Mesendoderm (in vitro differentiated cells): ENCODE measurements at places on chromosomes 4 and X.

DNA sequence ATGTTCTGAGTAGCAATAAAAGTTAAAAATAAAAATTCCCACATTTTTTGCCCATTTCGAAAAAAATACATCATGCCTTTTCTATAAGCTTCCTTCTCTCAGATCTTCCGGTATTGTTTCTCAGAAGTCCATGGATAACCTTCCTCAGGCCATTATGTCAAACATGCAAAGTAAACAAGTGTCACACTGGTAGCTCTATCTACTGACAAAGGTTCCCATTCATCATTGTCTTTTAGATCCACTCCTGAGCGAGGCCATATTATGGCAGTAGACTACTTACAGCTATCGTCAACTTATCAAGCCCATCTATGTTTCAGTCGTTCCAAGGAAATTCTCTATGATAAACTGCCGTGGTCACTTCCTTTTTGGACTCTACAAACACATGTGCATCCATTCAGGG lies 1068.2 kb downstream of the GLUD2 start:
- no peaks in the 10 kb centered on the region for H3K27me3 ChIP-seq
- no peak overlapping the region for H3K4me3 ChIP-seq
- no peaks in the 10 kb centered on the region for H3K36me3 ChIP-seq
- no peaks in the 10 kb centered on the region for H3K4me1 ChIP-seq
- no peak for DNase-seq

- H3K36me3 ChIP-seq: no peaks in the 10 kb centered on the region
- no peaks in the 10 kb centered on the region for H3K27me3 ChIP-seq
- no peaks in the 10 kb centered on the region for H3K4me1 ChIP-seq
- H3K27ac ChIP-seq: no peak within 1 kb of the TSS
Observed at GRCh38 chrX:47619486-47620302, at the start of gene SYN1. Gene SYN1 (minus strand): TSS chrX:47619857. CDS start chrX:47619728, 129 bp downstream.

GRCh38 chr4:66062044-66062443 lies 391.8 kb upstream of the EPHA5 start:
- no peak overlapping the region for H3K4me3 ChIP-seq
- H3K27ac ChIP-seq: no peak overlapping the region
- H3K27me3 ChIP-seq: no peaks in the 10 kb centered on the region
- no peak for DNase-seq
- H3K36me3 ChIP-seq: no peaks in the 10 kb centered on the region

DNA sequence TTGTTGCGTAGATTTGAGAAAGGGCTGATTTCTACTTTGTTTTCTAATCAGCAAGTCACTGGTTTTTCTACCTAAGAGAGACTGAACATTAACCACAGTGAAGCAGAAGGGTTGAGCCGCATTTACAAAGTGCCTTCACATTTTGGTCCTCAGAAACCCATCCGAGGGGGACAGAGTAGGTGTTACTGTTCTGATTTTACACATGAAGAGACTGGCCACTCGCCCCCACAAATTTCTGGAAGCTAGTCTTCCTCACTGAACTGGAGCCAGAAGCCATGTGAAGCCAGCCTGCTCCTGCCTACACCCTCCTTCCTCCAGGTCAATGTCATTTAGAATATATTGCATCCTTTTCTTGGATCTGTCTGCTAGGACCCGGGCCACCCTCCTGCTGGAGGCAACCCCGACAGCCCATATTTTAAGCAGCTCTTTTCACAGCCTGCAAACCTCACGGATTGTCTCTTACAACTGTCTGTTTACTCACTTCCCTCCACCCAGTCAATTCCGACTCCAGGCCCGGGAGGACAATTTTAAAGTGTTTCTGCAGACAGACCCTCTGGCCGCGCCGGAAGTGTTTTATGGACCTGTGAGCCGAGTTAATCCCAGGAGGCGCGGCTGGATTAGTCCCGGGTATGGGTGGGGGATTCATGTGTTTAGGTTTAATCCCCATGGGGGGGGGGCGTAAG lies 73.2 kb upstream of the BCOR start:
- H3K27ac ChIP-seq: no peak overlapping the region
- peaks cover 10% of the 10 kb centered on the region for H3K27me3 ChIP-seq
- H3K36me3 ChIP-seq: no peaks in the 10 kb centered on the region
- DNase-seq: peak; percentile 54

GRCh38 chrX:4547213-4547836 lies 833.9 kb upstream of the PRKX start:
- H3K27me3 ChIP-seq: no peaks in the 10 kb centered on the region
- no peak overlapping the region for H3K4me3 ChIP-seq
- no peak overlapping the region for H3K27ac ChIP-seq
- peak; percentile 44 for DNase-seq
- H3K4me1 ChIP-seq: no peaks in the 10 kb centered on the region

GRCh38 chr4:77917075-77917474 lies 54.4 kb downstream of the MRPL1 start:
- H3K4me1 ChIP-seq: no peaks in the 10 kb centered on the region
- H3K4me3 ChIP-seq: no peak overlapping the region
- no peak for DNase-seq
- H3K27me3 ChIP-seq: no peaks in the 10 kb centered on the region

- no peaks in the 10 kb centered on the region for H3K36me3 ChIP-seq
- no peak for DNase-seq
- H3K4me3 ChIP-seq: no peak overlapping the region
- no peak overlapping the region for H3K27ac ChIP-seq
- H3K4me1 ChIP-seq: no peaks in the 10 kb centered on the region
Observed at GRCh38 chr4:123256901-123257300, 139.7 kb upstream of the SPRY1 start.

DNA sequence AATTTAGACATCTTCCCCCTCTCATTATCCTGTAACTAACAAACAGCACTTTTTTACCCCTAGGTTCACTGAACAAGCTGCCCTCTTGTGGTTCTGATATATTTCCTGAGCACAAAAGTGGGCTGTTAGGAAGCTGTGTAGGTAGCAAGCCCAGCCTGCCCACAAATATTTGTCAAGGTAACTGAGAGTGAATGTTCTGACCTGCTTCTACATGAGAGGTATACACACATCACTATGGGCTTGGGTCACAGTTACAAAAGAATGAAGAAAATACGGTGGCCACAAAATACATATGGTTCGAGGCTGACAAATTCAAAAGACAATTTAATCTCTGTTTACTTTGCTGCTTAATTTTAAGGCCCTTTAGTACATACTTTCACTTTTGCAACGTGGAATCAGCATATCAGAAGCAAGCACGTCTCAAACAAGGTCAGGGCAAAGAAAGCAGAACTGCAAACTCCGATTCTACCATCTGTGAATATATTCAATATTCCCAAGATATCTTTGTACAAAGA lies 78.7 kb downstream of the RBM47 start:
- no peaks in the 10 kb centered on the region for H3K27me3 ChIP-seq
- peaks cover 1% of the 10 kb centered on the region for H3K36me3 ChIP-seq
- no peaks in the 10 kb centered on the region for H3K4me1 ChIP-seq
- H3K27ac ChIP-seq: no peak overlapping the region

DNA sequence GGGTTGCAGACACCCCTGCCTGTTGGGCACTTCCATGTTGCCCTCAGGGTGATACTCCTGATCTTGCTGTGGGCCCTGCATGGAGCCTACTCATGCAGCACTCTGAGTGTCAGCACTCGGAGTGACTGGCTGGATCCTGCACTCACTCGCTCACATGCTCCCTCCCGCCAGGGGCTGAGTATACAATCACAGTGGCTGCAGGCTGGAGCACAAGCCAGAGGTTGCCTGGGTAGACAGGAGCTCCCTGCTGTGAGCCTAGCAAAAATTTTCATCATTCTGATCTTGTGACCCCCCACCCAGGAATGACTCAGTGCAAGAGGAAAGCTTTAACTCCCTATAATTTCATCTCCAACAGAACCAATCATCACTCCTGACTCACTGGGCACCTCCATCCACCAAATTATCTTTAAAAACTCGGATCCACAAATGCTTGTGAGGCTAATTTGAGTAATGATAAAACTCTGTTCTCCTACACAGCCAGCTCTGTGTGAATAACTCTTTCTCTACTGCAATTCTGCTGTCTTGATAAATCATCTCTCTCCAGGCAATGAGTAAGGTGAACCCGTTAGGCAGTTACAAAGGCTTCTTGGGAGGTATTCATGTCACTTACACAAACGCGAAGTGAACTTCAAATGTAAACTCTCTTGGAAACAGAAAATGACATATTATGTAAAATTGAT lies 1180.8 kb upstream of the PABPC4L start:
- H3K4me1 ChIP-seq: no peaks in the 10 kb centered on the region
- H3K36me3 ChIP-seq: no peaks in the 10 kb centered on the region
- peak; percentile 9 for DNase-seq
- H3K27ac ChIP-seq: no peak overlapping the region

GRCh38 chr4:143021384-143021783 lies 163.3 kb upstream of the USP38 start:
- H3K4me1 ChIP-seq: no peaks in the 10 kb centered on the region
- H3K36me3 ChIP-seq: no peaks in the 10 kb centered on the region
- DNase-seq: no peak
- no peak overlapping the region for H3K27ac ChIP-seq

GRCh38 chr4:53119680-53120079 lies 246.2 kb downstream of the SCFD2 start:
- peak; percentile 97 for DNase-seq
- H3K4me1 ChIP-seq: no peaks in the 10 kb centered on the region
- no peaks in the 10 kb centered on the region for H3K36me3 ChIP-seq
- no peak overlapping the region for H3K27ac ChIP-seq
- H3K27me3 ChIP-seq: no peaks in the 10 kb centered on the region

DNA sequence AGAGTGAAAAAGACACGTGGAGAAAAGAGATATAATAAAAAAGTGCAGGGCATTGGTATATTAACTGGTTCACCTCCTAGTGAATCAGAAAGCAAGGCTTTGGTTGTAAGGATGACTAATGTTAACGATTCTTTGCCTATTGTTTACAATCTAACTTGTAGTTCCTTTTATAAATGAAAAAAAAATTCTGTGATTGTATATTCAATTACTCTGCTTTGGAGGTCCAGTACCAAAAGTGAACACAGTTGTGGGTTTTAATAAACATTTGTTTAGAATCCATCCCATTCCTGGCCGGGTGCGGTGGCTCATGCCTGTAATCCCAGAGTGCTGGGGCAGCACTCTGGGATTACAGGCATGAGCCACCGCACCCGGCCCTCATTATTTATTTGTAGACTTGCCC lies 36.9 kb upstream of the PRSS12 start:
- H3K4me3 ChIP-seq: no peak overlapping the region
- H3K4me1 ChIP-seq: no peaks in the 10 kb centered on the region
- H3K27me3 ChIP-seq: no peaks in the 10 kb centered on the region
- H3K27ac ChIP-seq: no peak overlapping the region

DNA sequence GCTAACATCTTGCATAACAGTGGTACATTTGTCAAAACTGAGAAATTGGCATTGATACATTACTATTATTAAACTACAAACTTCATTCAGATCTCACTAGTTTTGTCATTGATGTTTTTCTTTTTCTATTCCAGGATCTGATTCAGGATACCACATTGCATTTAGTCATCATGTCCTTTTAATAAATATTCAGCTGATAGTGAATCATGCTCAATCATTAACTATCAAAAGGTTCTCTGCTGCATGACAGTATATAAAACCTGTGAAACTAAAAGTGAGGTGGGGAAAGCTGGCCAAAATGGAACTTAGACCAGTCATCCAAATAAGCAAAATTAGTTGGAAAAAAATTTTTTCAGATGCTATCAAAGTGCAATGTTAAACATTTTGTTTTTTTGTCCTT lies 28.1 kb upstream of the HS6ST2 start:
- H3K27ac ChIP-seq: no peak overlapping the region
- no peaks in the 10 kb centered on the region for H3K36me3 ChIP-seq
- DNase-seq: no peak
- no peak overlapping the region for H3K4me3 ChIP-seq
- H3K4me1 ChIP-seq: no peaks in the 10 kb centered on the region

DNA sequence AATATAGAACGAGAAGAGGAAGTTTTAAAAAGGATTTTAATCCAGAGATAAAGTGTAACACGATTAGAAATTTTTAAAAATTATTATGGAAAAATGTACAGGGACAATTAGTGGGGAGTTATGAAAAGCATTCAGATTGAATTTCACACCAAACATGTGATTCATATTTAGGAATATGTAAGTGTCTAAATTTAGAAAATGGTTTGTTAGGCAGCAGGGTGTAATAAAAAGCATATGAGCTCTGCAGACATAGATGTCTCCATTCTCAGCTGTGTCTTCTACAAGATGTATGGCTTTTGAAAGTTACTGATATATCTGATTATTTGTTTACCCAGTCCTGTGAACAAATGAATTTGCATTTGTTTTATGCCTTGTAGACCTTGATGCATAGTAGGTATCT lies 638.9 kb upstream of the AGA start:
- no peaks in the 10 kb centered on the region for H3K27me3 ChIP-seq
- no peak overlapping the region for H3K4me3 ChIP-seq
- H3K27ac ChIP-seq: no peak overlapping the region
- no peaks in the 10 kb centered on the region for H3K4me1 ChIP-seq
- no peak for DNase-seq

DNA sequence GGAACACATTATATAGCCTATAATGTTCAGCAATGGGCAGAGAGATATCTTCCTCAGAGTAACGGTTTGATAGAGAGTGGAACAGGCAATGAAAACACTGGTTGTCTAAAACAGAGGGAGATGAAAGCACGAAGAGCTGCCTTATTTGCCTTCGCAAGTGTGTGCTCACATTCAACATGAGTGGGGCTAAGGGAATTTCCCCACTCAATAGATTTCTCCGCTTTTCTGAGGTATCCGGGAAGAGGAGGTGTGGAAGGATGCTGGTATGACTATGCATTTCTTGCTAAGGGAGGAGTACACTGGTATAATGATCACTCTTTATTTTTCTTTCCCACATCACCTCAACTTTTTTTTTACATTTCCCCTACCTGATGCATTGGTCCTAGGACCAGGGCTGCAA lies 7.8 kb upstream of the GPR82 start:
- H3K27ac ChIP-seq: no peak overlapping the region
- H3K4me3 ChIP-seq: no peak overlapping the region
- DNase-seq: no peak
- H3K36me3 ChIP-seq: no peaks in the 10 kb centered on the region
- H3K4me1 ChIP-seq: no peaks in the 10 kb centered on the region
- no peaks in the 10 kb centered on the region for H3K27me3 ChIP-seq

- no peaks in the 10 kb centered on the region for H3K4me1 ChIP-seq
- no peaks in the 10 kb centered on the region for H3K36me3 ChIP-seq
- DNase-seq: peak; percentile 98
- no peaks in the 10 kb centered on the region for H3K27me3 ChIP-seq
Observed at GRCh38 chr4:172809319-172809718, 359.3 kb upstream of the GALNT7 start.

DNA sequence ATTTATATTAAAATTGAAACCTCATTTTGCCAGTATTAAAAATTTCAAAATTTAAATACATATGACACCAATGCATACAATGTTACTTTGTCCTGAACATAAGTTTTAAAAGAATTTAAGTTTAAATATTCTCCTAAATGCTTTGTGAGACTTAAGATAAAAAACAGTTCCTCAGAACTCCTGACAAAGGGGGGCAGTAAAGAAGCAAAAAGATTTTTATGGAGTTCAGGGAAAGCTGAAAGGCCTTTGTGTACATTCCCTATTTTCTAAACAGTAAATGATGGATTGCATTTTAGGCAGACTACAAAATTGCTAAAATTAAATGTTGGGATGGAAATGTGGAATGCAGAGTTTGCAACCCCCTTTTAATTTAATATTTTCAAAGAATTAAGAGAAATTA lies 81.7 kb downstream of the SNCA start:
- no peaks in the 10 kb centered on the region for H3K36me3 ChIP-seq
- peaks cover 2% of the 10 kb centered on the region for H3K4me1 ChIP-seq
- H3K27ac ChIP-seq: no peak overlapping the region
- H3K27me3 ChIP-seq: no peaks in the 10 kb centered on the region
